Esophagus mucosa (tissue), 1 donor: ENCODE measurements at places on chromosomes 7 and 10. TPM values are rescaled to one million over a fixed set of nuclear protein-coding genes. Genes with fewer than 3 reads are reported as not detected.

The GPC2 gene
- total RNA-seq, result 0.20 TPM

The STAG3 gene
- total RNA-seq, result 0.48 TPM

The ASAH2 gene
- 3.1 TPM for total RNA-seq

The SLC13A1 gene
- not detected for total RNA-seq

The IDI2 gene
- total RNA-seq, result not detected

The DKK1 gene
- total RNA-seq, result 1.6 TPM

The PKD2L1 gene
- total RNA-seq, result not detected

The SPDYE6 gene
- total RNA-seq, result not detected

The C10orf90 gene
- total RNA-seq, result 0.12 TPM

DNA sequence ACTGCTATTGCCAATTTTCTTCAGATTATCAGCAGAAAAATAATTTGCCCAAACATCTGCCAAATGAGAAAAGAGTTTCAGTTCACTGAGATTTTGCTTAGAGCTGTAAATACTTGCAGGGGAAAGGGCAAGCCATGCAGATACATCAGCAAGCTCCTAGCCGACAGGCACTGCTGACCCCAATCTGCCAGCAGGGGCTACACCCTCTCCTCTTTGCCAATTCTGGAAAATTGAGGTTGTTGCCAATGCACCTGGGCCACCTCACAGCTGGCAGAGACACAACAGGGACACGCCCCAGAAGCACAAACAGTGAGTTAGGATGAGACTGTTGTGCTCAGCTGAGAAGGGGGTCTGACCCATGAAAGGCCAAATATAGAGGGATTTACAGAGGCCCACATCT, 129.5 kb upstream of the MYO3A start:
- no peak for ATAC-seq

GRCh38 chr10:95729323-95730055, 26.5 kb upstream of the ENTPD1 start:
- no peak for ATAC-seq

- ATAC-seq, result no peak
Observed at GRCh38 chr7:139059905-139060304, 24.1 kb upstream of the ZC3HAV1L start.

GRCh38 chr10:104251443-104251842, 3.2 kb upstream of the GSTO1 start:
- no peak for ATAC-seq

DNA sequence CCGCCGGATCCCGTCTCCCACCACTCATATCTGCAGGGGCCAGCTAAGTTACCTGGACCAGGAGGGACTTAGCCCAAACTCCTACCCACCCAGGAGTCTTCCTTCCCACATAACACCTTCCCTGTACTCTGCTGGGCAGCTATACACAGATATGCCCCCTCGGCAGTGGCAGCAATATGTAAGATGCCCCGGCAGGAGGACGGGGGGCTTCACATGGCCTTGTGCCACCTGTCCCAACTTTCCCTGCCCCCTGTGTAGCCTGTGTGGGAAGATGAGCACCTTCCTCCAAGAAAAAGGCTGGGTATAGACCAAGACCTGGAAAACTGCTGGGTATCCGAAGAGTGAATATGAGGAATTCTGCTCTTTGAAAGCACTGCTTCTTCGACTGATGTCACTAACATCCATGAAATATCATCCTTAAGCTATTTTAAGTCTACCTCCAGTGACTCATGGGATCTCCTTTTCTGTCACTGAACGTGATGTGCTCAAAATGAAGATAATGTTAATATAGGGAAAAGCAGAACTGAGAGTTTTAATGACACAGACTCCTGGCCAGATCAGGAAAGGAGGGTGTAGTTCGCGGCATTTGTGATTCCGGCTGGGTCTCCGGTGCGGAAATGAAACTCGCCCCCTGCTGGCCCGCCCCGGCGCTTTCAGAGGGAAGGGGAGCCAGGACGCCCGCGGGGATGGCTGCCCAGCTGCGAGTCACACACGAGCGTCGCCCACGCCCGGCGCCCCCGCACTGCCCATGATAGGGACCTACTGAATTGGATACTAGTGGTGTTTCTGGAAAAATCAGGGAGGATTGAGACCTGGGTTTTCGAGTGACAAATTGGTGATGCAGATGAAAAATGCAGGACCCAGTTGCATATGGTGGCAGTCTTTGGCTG, 256.9 kb upstream of the NFE2L3 start:
- ATAC-seq, result peak; percentile 50

GRCh38 chr7:42456267-42456666, 219.3 kb upstream of the GLI3 start:
- no peak for ATAC-seq

DNA sequence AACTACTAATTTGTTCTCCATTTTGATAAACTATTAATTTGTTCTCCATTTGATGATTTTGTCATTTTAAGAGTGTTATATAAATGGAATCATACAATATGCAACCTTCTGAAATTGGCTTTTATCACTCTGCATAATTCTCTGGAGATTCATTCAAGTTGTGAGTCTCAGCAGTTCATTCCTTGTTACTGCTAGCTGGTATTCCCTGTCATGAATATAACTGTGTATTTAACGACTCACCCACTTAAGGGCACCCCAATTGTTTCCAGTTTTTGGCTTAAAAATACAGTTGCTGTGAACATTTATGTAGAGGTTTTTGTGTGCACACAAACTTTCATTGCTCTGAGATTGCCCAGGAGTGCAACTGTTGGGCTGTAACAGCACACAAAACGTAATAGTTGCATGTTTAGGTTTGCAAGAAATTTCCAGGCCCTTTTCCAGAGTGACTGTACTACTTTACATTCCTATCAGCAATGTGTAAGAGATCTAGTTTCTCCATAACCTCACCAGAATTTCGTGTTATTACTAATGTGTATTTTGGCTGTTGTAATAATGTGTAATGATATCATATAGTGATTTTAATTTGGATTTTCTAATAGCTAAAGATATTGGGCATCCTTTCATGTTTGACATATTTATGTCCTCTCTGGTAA, 153.2 kb upstream of the ADCY1 start:
- no peak for ATAC-seq

DNA sequence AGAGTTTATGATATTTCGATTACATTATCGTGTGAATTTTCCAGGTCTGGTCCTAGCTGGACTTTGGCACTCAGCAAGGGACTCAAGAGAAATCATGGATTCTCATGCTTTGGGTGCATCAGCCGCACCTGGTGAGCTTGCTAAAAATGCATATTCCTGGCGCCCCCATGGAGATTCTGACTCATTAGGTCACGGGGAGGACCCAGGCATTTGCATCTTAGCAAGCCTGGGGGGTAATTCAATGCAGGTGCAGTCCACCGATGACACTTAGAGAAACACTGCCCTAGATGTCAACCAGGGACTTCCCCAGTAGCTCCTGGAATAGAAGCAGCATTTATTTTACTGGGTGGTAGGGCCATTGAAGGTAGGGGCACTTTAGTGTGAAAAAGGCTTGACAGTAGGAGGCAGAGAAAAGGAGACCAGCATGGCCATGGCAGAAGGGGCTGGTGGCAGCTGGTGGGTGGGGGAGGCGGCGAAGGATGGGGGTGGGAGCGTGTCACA, 29.9 kb upstream of the PDCD4 start:
- no peak for ATAC-seq

- no peak for ATAC-seq
Observed at GRCh38 chr7:112994656-112995055, 92.0 kb downstream of the GPR85 start.

DNA sequence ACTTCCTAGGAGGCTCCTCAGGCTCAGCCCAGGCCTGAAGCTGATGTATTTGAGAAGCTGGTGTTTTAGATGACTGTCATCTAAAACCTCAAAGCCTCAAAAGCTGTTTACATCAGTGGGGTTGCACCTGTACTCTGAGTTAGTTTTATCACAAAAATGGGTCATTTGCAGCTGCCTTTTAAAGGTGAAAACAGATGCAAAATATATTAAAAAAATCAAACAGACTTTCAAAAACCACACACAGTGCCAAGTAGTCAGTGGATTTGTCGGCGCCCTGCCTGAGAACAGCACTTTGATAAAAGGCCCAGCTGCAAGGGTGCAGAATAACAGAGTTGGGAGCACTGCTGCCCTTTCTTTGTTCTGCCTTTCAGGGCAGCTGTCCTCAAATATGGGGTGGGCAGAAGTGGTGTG, 103.0 kb downstream of the VOPP1 start:
- no peak for ATAC-seq

DNA sequence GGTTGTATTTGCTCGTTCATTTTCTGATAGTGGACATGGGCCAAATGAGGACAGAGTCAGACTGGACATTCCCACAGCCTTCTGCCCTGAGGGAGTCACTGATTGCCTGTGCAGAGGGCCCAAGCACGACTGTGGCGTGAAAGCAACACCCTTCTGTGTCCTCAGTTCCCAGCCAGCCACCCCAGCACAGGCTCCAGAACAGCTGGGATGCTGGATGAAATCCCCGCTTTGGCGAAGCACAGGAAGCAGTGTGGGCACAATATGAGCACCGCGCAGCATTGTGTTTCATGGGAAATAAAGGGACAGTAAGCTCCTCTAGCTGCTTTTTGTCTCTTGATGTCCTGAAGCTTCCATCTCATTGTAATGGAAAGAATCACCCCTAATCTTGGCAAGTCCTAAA, 20.5 kb downstream of the TRIL start:
- no peak for ATAC-seq

GRCh38 chr7:138981332-138982203, at the start of gene KIAA1549:
Gene KIAA1549 (minus strand): TSS chr7:138981389. CDS start chr7:138981269, 120 bp downstream.
- ATAC-seq, result peak; percentile 77

GRCh38 chr10:100774876-100775275, 29.5 kb downstream of the PAX2 start:
- ATAC-seq, result no peak

DNA sequence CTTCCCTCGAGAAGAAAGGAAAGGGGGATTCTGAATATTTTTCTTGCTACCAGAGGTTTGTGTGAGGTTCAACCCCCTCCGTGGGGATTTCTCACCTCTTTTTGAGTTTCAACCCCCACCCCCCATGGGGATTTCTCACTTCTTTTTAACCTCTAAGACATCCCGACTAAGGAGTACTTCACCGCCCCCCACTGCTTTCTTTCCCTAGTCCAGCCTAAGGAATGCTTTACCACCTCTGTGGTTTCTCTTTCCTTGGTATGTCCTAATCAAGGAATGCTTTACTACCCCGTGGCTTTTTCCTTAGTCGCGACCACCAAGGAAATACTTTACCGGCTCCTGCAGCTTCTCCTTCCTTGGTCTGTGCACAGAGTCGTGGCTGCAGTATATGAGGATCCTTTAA, 149.4 kb downstream of the LYZL1 start:
- ATAC-seq, result no peak

- ATAC-seq, result no peak
Observed at GRCh38 chr7:41239596-41239995, 463.3 kb downstream of the INHBA start.

DNA sequence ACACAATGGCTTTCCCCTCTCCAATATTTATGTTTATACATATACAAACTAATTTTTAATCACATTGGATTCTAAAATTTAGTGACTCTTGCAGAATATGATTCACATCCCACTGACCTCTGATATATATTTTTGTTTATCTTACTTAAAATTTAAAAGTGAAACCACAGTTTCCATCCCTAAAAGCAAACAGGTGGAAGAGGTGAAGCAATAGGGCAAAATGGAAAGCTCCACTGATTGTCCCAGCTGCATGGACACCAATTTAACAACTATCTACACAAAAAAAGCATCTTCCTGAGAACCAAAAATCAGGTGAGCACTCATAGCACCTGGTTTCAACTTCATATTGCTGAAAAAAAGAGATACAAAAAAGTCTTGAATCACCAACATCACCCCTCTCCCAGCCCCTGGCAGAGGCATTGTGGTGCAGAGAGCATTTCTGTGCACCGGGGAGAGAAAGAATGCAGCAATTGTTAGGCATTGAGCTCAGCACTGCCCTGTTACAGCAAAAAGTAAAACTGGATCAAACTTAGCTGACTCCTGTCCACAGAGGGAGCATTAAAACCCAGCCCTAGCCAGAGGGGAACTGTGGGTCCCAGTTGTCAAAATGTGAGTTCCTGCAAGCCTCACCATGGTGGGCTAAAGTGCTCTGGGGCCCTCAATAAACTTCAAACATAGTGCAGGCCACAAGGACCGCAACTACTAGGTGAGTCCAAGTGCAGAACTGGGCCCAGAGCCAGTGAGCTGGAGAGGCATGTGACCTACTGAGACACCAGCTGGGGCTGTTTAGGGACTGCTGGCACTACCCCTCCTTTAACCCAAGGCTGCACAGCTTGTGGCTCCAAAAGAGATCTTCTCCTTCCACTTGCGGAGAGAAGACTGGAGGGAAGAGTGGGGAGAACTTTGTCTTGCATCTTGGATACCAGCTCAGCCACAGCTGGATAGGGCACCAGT, 92.1 kb downstream of the SIRT1 start:
- no peak for ATAC-seq

DNA sequence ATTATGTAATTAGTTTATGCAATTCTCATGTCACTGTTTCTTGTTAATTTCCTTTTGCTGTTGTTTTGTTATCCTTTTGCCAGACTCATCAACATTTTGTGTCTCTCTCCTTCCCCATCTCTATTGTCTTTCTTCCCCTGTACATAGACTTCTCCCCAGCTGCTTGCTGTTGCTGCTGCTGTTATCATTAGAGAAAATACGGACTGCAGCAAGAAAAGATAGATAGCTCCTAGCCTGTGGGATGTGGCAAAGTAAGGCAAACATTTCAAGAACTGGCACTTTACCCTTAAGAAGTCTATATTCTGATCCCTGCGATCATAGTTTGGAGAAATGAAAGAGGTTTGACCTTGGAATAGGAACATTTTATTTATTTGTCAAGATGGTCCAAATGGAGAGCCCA, 162.2 kb downstream of the AOAH start:
- no peak for ATAC-seq

GRCh38 chr10:30124704-30125103, 65.3 kb upstream of the JCAD start:
- ATAC-seq, result no peak

GRCh38 chr10:111113961-111114757, 37.3 kb downstream of the ADRA2A start:
- no peak for ATAC-seq

DNA sequence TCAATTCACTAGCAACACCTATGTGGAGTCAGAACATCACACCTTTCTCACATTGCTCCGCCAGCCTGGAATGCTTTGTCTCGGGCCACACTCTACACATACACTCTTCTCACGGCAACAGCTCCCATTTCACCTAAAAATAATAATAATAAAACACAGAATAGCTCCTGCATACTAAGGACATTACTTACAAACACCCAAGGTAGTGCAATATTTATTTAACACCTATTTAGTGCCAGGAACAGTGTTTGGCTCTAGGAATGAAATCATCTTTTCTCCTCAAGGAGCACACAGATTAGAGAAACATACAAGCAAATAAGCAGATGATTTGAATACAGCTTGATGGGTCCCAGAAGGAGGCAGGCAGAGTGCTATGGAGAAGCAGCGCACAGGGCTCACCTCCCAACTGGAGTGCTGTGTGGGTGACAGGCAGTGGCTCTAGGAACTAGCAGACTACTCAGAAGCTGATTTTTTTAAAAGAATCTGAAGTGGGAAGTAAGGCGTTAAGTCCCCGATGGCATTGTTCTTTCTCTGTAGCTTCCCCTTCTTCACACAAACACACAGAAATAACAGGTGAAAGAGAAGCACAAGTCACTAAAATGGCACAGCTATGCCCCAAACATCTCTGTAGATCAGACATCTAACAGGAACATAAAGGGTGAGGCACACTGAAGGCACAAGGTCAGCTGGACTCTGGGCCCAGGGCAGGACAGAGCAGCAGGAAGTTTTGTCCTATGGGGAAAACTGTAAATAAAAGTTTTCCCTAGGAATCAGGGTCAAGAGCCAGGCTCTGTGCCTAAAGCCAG, 16.7 kb downstream of the USP6NL start:
- no peak for ATAC-seq
